Activated CD4-positive, alpha-beta memory T cell treated with anti-CD3 and anti-CD28 coated beads for 36 hours (primary cell): ENCODE measurements at places on chromosomes 16 and 17.
A peak's percentile ranks its signal among the peaks of the same experiment; 100 is the strongest.

DNA sequence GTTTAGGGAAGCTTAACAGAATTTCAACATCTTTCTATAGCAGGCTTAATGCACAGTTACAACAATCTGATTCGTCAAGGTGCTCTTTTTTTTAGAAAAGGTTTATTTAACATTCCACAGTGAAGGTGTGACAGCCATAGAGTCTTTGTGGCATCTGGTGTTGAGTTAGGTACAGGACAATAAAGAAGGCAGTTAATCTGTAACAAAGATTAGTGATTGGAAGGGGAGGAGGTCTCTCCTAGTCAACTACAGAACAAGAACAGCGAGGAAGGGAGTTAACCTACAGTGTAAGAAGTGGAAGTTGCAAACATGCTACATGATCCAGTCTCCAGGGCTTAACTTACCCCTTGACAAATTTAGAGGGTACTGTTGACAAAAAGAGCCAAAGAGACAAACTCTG, 3.0 kb upstream of the ZDHHC7 start:
- DNase-seq = no peak

DNA sequence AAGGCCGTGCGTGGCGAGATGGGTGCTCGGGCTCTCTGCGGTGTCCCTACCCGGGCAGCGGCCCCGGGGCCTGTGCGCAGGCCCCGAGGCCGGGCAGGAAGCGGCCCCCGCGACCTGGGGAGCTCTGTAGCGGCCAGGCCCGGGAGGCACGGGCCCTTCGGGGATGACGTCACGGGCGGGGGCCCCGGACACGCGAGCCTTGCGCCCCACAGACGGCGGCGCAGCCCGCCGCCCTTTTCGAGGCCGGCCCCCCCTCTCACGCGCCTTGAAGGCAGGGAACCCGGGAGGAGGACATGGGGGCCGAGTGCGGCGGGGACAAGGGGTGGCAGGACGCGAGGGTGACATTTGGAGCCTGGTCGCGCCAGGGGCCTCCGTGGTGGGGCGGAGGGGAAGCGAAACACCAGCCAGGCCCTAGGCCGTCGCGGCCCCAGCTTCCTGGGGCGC, 1.1 kb downstream of the RAI1 start:
- DNase-seq = peak; percentile 69

DNA sequence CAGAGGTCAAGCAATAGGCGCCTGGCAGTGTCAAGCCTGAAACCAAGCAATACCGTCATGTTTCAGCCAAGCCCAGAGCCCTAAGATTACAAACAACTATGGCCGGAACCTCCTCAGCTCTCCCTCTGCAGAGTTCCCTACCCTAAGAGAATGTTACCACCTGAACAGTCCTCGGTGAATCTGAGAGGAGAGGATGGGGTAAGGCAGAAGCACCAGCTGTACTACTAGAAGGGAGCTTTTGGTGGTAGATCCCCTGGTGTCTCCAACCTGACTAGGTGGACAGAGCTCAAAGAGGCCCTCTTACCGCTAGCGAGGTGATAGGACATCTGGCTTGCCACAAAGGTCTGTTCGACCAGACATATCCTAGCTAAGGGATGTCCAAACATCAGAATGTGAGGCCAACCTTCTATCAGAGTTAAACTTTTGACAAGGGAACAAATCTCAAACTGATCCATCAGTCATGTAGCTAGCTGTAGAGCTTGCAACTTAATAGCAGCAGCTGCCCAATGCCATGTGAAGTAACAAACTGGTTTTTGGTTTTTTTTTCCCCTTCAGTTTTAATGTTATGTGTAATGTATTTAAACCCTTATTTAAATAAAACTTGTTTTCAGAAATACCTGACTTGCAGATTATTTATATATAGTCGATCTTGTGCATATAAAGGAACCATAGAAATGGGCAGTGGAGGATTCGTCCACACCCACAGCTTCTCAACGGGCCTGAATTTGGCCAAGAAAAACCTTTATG, 2.5 kb downstream of the EIF1 start:
- no peak for DNase-seq

DNA sequence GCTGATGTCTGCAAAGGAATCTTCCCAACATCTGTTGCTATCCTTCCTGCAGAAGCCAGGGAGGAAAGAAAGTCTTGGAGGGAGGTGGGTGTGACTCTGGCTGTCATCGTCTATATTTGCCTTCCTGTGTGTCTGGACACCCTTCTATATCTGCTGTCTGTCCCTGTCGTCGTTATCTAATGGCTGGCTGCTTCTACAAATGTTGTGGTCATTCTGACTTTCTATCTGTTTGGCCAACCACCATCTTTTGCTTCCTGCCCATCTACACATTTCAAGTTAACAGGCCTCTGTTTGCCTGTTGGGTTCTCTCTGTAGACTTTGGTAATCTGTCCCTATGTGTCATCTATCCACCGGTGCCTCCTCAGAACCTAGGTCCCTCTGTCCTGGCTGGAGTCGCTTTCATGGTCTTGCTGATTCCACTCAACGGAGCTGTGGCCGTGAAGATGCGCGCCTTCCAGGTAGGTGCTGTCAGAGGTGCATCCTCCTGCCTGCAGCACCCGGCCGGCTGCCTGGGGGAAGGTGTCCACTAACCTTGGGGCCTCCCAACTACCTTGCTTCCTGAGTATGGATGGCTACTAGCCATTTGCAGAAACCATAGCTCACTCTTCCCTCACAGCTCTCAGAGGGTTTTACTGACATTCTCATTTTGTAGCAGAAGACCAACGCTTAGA, 30.2 kb downstream of the ABCC3 start:
- no peak for DNase-seq
